Mesenteric fat pad (tissue), 1 donor: ENCODE measurements at places on chromosomes 11 and 22. TPM values are rescaled to one million over a fixed set of nuclear protein-coding genes. Genes with fewer than 3 reads are reported as not detected.

Gene RHOG
- total RNA-seq = 83.3 TPM

DNA sequence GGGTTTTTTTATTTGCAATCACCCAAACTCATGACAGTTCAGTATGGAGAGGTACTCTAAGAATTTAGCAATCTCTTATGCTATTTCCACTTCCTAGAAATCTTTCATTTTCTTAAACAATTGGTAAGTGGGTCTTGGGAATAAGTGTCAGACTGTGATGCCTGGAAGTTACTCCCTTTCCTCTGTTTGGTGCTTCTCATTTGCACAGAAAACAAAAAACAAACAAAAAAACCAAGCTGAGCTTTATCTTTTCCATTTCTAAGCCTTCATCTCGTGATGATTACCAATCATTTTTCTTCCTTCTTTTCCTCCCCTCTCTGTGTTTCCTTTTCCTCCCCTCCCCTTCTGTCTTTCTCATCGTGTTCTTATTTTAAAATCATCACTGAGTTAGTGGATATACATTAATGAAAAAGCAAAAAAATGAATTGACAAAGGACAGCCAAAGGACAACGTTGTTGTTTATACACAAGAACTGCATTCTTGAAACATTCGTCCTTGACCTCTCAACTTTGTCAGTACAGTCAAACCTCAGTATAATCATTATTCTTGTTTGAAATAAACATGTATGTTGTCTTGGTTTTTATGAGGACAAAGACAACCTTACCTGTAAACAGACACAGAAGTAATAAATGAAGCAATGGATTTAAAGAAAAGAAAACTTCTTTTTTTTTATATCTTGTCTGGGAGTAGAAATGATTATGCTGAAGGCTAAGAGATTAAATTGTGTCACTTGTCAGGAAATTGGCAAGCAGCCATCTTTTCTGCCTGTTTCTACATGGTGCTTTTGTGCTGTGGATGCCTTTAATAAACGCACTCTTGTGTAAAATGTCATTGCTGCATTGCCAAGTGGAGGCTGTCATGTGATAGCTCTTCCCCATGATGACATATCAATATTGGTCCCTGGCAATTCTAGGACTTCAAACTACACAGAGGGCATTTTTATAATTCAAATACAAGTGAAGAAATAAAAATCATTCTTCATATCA is 803.2 kb upstream of the CCDC90B start:
- no peak for DNase-seq

- no peak for DNase-seq
Measured at GRCh38 chr11:34165786-34166555, 60.5 kb downstream of the NAT10 start.

Gene FCHSD2
- 54.9 TPM for total RNA-seq

Gene TEF
- total RNA-seq = 15.6 TPM

Gene TREH
- total RNA-seq = not detected

Gene GNG3
- not detected for total RNA-seq

Gene TSPAN18
- 14.2 TPM for total RNA-seq

- DNase-seq = peak; percentile 20
Measured at GRCh38 chr22:22943521-22944267, 56.1 kb downstream of the IGLL5 start.

Gene MRTFA
- total RNA-seq = 49.8 TPM

DNA sequence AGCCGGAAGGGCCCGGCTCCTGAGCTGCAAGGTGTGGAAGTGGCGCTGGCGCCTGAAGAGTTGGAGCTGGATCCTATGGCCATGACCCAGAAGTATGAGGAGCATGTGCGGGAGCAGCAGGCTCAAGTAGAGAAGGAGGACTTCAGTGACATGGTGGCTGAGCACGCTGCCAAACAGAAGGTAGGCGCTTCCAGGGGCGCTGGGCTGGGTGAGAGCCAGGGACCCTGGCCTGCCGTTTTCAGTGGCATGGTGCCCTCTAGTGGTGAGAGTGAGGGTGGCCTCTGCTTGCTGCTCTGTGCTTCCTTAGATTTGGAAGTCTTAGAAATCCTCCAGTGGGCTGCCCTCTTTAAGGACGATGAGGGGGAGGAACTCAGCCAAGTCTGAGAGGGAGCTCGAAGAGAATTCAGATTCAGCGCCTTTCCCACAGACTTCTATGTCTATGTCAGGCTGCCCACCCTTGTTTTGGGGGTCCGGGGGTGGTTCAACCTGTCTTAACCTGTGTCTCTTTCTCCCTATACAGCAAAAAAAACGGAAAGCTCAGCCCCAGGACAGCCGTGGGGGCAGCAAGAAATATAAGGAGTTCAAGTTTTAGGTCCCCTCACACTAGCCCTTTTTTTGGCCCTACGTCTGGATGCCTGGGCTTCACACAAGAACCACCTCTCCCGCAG is 1.8 kb upstream of the PACS1 start:
- no peak for DNase-seq

DNA sequence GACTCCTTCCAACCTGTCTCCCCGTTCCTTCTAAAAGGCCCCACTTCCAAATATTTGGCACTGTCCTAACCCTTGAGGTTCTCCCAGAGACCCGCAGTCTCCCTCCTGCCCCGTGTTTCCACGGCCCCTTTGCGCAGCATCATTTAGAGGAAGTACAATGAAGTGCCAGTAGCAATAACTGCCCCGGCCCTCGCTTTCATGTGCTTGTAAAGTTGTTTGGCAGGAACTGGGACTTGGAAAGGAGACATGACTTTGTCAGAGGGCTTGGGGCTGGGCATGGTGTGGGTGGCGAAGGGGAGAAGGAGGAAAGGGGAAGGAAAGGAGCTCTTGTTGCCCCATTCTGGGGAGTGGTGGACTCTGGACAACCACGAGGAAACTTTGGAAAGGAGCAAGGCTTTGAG is 2.6 kb downstream of the CD44 start:
- no peak for DNase-seq

GRCh38 chr11:116173506-116173905 is 599.3 kb downstream of the BUD13 start:
- DNase-seq = no peak

DNA sequence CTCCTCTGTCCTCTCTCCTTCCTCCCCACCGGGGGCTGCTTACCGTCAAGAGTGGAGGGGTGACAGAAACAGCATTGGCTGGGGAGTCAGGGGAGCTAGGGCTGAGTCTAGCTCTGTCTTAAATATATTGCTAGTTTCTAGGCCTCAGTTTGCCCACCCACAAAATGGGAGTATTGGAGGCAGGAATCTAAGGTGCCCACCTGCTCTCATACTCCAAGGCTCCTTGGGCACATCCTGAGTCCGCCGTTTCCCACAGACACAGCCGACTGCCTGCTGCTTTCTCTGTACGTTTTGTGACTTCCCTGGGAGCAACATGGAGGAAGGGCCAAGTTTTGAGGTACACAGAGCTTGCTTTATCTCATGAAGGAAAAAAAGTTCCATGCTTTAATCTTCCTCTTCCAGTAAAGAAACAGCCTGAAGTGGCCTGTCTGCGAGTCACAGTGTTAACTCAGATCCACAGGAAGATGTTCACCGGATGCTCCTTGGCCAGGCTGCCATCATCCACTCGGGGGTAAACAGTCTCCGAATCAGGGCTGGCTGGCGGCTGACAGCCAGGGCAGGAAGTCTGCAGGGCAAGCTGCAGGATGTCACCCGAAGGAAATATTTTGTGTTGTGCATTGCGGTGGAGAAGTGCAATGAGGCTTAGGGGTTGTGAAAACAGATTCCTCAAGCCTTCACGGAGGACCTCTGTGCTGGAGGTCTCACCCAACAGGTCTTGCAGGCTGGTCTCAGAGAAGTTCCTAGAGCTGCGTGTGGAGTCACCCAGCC is 11.0 kb upstream of the CERK start:
- no peak for DNase-seq

- no peak for DNase-seq
Measured at GRCh38 chr11:8028766-8029165, 41.6 kb downstream of the EIF3F start.

- no peak for DNase-seq
Measured at GRCh38 chr11:35617687-35618496, at the start of gene FJX1. Gene FJX1, plus strand, starts transcription at chr11:35618460. Its CDS starts 177 bp downstream, at chr11:35618637.

GRCh38 chr22:50282361-50283155 is 12.4 kb upstream of the MAPK11 start:
- no peak for DNase-seq

DNA sequence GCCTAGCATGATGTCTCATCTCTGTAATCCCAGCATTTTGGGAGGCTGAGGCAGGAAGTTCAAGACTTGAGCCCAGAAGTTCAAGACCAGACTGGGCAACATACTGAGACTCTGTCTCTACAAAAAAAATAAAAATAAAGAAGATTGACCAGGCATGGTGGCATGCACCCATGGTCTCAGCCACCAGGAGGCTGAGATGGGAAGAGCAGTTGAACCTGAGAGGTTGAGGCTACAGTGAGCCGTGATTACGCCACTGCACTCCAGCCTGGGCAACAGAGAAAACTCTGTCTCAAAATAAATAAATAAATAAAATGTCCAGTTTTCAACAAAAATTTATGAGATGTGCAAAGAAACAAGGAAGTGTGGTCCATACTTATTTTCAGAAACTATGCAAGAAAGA is 28.3 kb downstream of the EFCAB6 start:
- DNase-seq = no peak

- no peak for DNase-seq
Measured at GRCh38 chr11:121374286-121374985, 77.7 kb upstream of the SORL1 start.

GRCh38 chr11:72773696-72774095 is 20.2 kb downstream of the STARD10 start:
- no peak for DNase-seq

GRCh38 chr11:118175993-118176777 is at the start of gene SCN2B:
Gene SCN2B, minus strand, starts transcription at chr11:118176639. Its CDS starts 208 bp downstream, at chr11:118176431.
- DNase-seq = no peak

DNA sequence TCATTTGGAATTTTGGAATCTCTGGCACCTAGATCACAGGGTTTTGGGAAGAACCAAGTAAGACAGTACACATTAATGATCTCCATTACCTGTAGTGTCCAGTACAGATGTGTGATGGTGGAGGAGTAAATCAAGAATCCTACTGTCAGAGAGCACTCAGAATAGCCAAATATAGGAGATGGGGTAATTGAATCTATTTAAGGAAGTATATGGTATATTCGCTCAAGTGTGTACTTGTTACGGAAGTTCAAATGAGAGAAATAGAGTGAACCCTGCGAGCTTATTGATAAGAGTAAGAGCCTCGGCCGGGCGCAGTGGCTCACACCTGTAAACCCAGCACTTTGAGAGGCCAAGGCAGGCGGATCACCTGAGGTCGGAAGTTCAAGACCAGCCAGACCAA is 2.2 kb downstream of the SPCS2 start:
- DNase-seq = no peak

Gene RBFOX2
- 50.1 TPM for total RNA-seq

- no peak for DNase-seq
Measured at GRCh38 chr11:1484695-1485503, 1.7 kb downstream of the MOB2 start.

Gene POU2F3
- 0.19 TPM for total RNA-seq

Gene SCGB2A2
- not detected for total RNA-seq

Gene DAGLA
- total RNA-seq = 3.3 TPM

- no peak for DNase-seq
Measured at GRCh38 chr11:40867991-40868632, 591.3 kb downstream of the LRRC4C start.

- DNase-seq = no peak
Measured at GRCh38 chr11:44116234-44116830, 20.9 kb downstream of the EXT2 start.

- DNase-seq = no peak
Measured at GRCh38 chr11:83162377-83162776, 5.4 kb downstream of the PCF11 start.

- no peak for DNase-seq
Measured at GRCh38 chr11:132060567-132060966, 690.2 kb downstream of the NTM start.

Gene TMEM121B
- 1.0 TPM for total RNA-seq

Gene OR8D1
- not detected for total RNA-seq

Gene OR56A5
- total RNA-seq = not detected
